ENCODE measurements at places on chromosomes 16 and 17.

- DNase-seq = no peak
These were observed 30.3 kb downstream of the MPRIP start for GRCh38 chr17:17072546-17072945.

- no peak for DNase-seq
These were observed 59.3 kb downstream of the TMEM235 start for GRCh38 chr17:78290721-78291120.

DNA sequence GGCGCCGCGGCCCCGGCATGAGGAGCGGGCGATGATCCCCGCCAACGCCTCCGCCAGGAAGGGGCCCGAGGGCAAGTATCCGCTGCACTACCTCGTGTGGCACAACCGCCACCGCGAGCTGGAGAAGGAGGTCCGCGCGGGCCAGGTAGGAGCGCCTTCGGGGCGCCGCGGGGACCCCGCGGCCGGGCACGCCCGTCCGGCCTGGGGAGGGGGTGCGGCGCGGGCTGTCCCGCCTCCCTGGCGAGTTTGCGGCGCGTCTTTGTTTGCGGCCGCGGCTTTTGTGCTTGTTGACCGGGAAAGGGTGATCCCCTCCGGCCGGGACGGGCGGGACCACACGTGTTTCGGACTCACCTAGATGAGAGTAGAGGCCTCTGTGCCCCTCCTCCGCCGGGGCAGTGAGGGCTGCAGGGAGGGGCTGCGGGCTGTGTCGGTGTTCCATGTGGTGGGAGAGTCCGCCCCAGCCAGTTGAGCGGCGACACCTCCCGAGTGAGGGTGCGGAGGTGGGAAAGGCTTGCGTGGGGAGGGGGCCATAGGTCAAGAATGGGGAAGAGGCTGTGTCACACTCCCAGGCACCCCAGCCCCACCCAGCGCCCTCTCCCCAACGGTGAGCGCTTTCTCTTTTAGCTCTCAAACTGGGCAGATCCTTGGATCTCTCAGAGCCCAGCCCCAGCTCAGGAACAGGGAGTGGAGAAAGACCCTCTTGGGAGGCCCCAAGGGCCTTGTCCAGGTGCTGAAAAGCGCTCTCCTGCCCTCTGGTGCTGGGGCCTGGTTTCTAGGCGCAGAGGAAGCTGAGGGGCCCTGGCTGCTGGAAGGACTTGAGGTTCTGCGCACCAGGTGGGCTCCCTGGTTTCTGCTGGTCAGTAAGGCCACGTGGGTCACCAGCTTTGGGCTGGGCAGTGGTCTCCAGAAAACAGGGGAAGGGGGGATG is 923 bp downstream of the ANKRD13B start:
- no peak for DNase-seq

GRCh38 chr16:79090966-79091365 is 509.6 kb downstream of the MAF start:
- DNase-seq = no peak

DNA sequence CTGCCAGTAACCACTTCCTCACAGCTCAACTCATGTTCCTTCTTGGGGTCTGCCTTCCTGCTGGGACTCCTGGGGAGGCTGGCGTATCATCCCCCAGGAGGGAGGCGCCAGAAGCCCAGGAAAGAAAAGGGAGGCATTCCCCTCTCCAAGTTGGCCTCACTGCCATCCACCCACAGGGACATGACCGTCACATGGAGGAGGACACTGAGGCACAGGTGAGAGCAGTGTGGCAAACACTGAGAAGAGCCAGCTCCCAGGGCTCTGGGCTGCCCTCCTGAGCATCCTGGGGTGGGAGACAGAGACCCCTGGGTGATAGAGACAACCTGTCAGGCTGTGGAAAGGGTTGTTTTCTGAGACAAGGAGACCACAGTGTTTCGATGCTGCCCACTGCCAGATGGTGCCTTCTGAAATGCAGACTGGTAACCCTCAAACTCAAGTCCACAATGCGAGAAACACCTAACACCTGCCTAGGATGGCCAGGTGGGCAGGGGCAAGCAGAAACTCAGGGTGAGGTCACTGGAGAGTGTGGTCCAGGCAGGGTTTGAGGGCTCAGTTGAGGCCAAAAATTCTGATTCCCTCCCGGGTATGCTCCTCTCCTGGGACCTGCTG is 1722.1 kb downstream of the TP53TG3F start:
- no peak for DNase-seq

- peak; percentile 38 for DNase-seq
These were observed 1.4 kb downstream of the EIF5A start for GRCh38 chr17:7308625-7309433.

DNA sequence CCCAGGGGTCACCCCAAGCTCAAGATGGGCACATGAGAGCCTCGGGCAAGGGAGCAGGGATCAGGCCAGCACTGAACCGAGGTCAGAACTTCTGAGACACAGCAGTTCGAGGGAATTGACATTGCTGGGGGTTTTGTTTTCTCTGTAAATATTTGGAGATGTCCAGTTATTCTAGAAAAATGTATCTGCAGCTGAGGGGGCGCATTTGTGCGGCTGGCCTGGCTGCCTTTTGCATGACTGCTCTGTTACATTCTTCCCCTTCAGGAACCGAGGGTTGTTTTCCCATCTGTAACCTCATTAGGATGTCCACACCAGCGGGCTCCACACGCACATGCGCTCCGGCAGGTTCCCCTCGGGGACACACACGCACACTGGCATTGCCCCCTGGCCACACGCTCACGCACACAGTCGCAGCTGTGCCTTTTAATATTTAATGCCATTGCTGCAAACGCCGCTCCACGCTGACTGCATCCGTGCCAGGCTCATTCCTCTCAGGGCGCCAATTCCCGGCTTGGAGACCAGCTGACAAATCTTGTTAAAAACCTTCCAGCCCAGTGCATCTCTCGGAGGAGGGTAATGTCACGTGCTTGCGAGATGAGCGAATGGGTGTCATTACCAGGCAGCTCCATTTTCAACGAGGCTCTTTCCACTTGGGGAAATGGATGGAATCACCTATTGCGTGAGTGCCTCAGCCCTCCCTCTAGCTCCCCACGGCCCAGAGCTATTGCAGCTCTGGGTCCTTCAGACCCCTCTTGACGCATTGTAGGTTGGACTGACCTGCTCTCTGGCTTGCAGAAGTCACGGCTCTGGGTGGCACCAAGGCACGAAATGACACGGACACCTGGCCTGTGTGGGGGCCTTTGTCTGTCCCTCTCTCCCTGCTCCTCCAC is 13.1 kb downstream of the CCR7 start:
- DNase-seq = peak; percentile 97

- no peak for DNase-seq
These were observed 30.4 kb downstream of the BPTF start for GRCh38 chr17:67855504-67856324.

DNA sequence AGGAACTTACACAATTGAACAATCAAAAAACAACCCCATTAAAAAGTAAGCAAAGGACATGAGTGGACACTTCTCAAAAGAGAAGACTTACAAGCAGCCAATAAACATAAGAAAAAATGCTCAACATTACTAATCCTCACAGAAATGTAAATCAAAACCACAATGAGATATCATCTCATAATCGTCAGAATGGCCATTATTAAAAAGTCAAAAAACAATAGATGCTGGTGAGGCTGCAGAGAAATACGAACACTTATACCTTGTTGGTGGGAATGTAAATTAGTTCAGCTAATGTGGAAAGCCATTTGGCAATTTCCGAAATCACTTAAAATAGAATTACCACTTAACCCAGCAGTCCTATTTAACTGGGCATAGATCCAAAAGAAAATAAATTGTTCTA is 301.9 kb upstream of the KCNJ16 start:
- DNase-seq = no peak

GRCh38 chr16:86079255-86079885 is 180.4 kb downstream of the IRF8 start:
- no peak for DNase-seq

GRCh38 chr17:5248821-5249479 is 14.3 kb upstream of the SCIMP start:
- DNase-seq = no peak

DNA sequence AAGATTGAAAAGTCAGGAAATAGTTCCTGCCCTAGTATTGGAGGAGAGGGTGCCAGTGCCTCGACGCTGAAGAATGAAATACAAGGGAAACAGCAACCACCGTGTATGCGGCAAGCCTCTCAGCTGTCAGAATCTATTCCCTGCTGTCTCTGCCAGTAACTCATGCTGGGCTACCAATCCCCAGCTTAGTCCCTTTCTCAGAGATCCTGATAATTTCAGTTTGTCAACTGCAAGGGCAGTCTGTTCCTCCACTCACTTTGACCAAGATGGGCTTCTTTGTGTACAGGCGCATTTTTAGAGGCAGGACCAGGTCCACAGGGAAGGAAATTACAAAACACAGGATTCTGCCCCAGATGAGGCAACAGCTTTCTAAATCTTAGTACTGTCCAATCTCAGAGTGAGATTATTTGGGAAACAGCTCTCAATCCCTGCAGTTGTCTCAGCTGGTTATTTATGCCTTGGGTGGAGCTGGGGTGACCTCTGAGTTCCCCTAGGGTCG is 1.3 kb downstream of the NQO1 start:
- DNase-seq = no peak

DNA sequence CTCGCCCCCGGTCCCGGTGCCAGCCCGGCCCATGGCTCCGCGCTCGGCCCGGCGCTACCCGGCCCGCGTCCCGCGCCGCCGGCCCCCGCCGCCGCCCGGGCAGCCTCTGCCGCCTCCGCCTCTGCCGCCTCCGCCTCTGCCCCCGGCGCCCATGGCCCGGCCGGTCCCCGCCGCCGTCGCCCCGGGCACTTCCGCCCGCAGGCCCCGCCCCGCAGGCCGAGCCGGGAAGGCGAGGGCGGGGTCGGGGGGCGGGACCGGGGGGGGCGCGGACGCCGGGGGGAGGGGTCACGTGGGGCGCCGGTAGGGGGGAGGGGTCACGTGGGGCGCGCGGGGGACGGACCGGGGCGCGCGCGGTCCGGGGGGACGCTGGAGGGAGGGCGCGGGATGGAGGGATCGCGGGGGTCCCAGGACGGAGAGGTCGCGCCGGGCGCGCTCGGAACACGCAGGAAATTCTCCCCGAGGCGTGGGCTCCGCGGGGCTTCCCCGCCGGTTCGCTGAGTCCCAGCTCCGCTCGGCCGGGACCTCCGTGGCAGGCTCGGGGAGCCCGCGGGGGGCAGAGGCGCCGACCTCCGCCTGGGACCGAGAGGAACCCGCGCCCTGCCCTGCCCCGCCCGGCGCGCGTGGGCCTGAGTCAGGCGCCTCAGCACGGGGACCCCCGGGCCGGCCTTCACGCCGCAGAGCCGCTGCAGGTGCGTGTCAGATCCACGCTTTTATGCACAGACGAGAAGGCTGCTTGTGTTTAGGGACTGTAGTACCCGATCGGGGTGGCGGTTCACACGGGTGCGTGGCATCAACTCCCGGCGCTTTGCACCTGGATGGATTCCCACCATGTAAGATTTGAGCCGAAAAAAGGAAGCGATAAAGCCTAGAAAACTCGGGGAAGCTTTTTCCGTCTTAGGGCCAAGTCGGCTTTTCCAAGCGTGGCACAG is at the start of gene PGAP6:
Gene PGAP6, minus strand, starts transcription at position 190 of the 929 bp plus-strand sequence. Its CDS starts 157 bp downstream, at position 33.
- DNase-seq = no peak

DNA sequence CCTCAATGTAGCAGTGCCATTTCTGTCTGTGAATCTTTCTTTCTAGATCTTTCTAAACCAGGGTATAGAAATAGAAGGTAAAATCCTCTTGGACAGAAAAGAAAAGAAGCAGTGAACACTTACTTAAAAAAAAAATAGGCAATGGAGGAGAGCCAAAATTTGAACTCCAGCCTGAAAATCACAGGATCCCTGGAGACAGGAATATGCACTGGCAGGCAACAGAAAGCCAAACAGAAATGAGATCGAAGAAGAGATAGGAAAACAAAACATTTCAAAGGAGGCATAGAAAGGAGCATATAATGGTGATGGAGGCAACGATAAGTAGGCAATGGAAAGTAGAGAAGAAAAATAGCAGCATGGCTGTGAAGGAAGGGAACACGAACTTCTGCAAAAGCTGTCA is 253.7 kb upstream of the HSBP1 start:
- no peak for DNase-seq

All from BJ (cell line).